GM13976 (cell line): ENCODE measurements at places on chromosomes 3 and 15.

- DNase-seq, result no peak
Observed at GRCh38 chr15:66704019-66704802, 2.2 kb downstream of the SMAD6 start.

DNA sequence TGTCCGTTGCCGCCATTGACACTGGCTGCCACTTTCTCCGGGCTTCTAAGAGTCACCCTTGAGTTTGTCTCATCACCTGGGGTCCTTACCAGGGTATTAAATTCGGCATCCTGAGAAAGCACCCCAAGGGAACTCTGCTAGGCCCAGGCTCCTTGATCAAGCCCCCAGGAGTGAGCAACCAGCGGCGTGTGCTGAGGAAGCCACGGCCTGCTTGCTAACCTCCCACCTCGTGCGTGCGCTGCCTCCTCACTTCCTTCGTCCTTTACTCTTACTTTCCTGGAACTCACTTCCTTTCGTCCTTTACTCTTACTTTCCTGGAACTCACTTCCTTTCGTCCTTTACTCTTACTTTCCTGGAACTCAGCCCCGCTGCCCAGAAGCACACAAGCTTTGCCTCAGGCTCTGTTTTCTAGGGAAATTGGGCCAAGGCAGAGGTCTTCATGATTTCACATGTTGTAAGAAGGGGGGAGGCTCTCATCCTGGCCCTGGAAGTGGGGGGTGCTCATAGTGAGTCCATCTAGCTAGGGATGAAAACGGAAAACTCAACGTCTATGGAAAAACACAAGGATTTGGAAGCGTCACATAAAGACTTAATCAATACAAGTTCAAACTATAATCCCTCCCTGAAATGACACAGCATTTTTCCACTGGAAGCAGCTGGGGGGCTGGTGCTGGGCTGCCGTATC lies 36.7 kb upstream of the BDH1 start:
- no peak for DNase-seq

GRCh38 chr15:83287541-83288027 lies 3.1 kb upstream of the BNC1 start:
- DNase-seq, result no peak

GRCh38 chr3:89332386-89332785 lies 225.0 kb downstream of the EPHA3 start:
- no peak for DNase-seq

- no peak for DNase-seq
Observed at GRCh38 chr3:112032098-112032731, 2.3 kb upstream of the TMPRSS7 start.

- peak; percentile 70 for DNase-seq
Observed at GRCh38 chr3:12948891-12949711, 107.7 kb upstream of the RPL32 start.

DNA sequence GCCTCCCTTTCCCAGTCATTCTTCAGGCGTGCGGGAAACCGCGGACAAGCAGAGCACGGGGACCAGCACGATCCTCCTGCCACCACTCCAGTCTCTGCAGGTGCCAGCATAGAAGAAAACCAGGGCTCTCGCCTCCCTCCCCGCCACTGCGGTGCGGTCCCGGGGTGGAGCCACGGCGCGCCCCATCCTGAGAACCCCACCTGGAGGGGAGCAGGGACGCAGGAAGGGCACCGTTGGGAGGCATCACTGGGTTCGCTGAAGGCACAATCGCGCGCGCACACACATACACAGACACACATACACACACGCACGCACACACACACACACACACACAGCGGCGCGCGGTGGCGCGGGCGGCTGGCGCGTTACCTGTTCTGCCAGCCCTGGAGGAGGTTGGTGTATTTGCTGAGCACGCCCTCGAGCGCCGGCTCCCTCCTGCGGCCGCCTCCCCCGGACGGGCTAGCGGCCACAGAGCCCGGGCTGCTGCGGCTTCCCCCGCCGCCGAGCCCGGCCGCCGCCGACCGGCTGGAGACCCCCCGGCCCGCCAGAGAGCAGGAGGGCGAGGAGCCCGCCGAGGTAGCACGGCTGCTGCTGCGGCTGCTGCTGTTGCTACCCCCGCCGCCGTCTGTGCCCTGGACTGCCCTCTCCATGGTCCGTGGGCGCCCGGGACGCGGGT lies 394 bp downstream of the OSBPL10 start:
- peak; percentile 57 for DNase-seq

- DNase-seq, result no peak
Observed at GRCh38 chr15:23038726-23039142, 635 bp downstream of the TUBGCP5 start.

- no peak for DNase-seq
Observed at GRCh38 chr15:40338921-40339620, 1.7 kb downstream of the CCDC9B start.

DNA sequence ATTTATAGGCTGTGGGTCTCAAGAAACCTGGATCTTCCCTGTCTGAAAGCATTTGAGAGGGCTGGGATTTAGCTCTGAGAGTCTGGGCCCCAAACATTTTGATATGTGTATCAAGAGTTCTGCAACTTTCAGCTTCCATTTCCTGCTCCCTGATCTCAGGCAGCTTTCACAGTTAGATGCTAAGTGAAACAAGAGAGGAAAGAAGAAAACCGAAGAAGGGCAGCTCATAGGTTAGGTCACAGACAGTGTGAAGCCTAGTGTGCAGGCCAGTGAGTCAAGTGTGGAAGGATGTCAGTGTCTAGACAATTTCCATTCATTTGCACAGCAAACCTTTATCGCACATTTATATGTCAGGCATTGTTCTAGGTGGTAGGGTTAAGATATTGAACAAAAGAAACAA lies 173.6 kb upstream of the PROK2 start:
- DNase-seq, result no peak

DNA sequence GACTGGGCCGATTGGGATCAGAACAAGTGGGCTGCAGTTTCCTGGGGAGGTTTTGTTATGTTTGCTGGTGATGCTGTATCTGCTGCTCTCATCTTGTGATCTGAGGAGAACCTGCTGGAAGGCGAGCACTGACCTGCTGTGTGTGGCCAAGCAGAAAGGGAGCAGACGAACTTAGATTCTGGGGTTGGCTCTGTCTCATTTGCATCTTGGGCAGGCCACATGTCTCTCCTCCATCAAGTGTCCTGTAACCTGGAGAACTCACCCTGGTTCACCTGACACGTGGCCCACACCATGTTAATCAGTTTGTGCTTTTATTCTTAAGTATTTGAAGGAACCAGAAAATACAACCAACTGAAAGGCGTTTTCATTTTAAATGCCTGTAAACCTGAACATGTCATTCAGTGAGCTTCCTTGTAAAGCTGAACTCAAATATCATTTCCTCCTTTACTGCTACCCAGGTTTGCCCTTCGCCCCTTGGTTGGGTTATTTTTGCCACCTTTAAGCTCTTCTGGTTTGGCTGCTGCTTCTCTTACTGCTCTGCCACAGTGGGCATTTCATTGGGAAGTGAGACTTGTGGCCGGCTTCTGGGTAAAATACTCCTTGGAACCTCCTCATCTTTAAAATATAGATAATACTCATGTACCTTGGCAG lies 33.5 kb upstream of the TRAK1 start:
- peak; percentile 52 for DNase-seq

GRCh38 chr3:184314700-184315542 lies 515 bp downstream of the EIF4G1 start:
- peak; percentile 70 for DNase-seq

DNA sequence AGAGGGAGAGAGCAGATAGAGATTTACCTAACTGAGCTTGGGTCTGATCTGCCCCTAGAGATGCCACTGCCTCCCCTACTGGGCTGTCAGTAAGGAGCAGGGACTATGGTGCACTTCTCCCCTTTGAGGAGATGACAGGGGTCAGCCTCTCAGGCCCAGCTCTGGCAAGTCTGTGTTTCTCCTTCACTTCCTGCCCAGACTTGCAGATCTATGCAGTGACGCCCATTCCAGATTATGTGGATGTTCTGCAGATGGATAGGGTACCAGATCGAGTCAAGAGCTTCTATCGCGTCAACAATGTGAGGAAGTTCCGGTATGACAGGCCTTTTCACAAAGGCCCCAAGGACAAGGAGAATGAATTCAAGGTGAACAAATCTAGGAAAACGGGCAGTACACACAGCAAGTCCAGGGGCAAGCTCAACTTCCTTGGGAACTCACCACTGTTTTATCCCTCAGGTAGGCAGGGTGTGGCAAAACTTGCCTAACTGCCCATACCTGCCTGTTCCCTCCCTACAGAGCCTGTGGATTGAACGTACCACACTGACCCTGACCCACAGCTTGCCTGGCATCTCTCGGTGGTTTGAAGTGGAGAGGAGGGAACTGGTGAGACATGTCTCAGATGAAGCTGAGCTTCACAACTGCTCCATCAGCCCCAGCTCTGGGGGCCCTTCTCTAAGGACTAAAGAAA lies 29.1 kb upstream of the MANF start:
- DNase-seq, result no peak

DNA sequence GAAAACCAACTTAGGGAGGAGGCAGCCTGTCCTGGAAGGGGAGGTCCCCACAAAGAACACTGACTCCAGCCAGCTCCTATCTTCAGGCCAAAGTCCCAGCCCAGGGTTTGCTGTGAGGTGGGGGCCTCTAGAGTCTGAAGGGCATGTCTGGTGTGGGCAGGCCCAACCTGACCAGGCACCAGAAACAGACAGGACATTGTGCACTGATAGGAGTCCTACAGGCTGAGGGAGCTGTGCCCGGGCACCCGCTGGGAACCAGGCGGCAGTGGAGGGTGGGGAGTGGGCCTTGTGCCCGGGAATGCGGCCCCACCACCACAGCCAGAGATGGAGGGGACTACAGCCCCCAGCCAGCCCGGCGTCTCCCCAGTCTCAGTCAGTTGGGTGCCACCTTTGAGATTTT lies 161.4 kb downstream of the WNT7A start:
- peak; percentile 14 for DNase-seq

DNA sequence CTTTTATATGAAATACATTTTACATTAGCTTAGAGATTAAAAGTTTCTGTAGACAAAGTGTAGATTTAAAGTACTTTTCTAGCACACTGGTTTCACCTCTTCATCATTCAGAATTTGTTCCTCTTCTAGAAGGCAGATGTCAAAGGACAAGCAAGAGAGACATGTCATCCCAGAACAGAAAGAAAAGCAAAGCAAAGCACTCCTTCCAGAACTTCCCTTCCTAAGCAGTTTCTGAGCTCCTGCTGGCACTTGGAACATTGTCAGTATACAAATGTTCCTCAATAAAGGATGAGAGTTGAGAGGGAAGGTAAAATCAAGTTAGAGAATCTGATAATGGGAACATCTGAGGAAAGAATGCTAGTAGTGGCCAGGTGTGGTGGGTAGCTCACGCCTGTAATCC lies 26.2 kb downstream of the TMOD3 start:
- no peak for DNase-seq

GRCh38 chr15:81940467-81941451 lies 105.1 kb downstream of the MEX3B start:
- no peak for DNase-seq

GRCh38 chr15:67571648-67572415 lies 29.3 kb downstream of the MAP2K5 start:
- no peak for DNase-seq

- DNase-seq, result no peak
Observed at GRCh38 chr15:83249030-83249343, 35.5 kb downstream of the BNC1 start.

- no peak for DNase-seq
Observed at GRCh38 chr15:64343222-64343621, 12.8 kb downstream of the CSNK1G1 start.
